ENCODE measurements at places on chromosomes 13 and 19. TPM values are rescaled to one million over a fixed set of nuclear protein-coding genes. Genes with fewer than 3 reads are reported as not detected.

DNA sequence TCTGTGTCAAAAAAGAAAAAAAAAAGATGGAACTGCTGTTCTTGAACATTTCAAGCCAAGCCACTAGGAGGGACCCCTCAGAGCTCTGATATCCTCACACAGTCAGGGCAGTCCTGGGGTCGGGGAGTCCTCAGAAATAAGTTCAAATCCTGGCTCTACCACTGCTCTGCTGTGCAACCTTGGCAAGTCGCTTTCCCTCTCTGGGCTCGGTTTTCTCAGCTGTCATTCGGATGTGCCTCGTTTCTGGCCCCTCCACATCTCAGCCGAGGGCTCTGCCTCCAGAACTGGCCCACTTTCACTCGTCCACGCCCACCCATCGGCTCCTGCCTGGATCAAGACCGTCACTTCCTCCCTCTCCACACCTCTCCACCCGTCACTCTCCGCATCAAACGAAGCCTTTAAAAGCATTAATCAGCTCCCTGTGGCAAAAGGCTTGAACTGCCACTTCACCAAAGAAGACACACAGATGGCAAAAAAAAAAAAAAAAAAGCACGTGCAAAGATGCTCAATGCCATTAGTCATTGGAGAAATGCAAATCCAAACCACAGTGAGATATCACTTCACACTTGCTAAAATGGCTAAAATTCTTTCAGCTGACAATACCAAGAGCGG, 7.4 kb upstream of the ZNRF4 start:
- no peaks in the 10 kb centered on the region for H3K4me1 ChIP-seq
- DNase-seq: no peak
- H3K36me3 ChIP-seq: no peaks in the 10 kb centered on the region
- peaks cover 27% of the 10 kb centered on the region for H3K27me3 ChIP-seq
- no peak overlapping the region for H3K4me3 ChIP-seq

- no peaks in the 10 kb centered on the region for H3K27me3 ChIP-seq
- DNase-seq: no peak
- H3K4me3 ChIP-seq: no peak overlapping the region
- H3K4me1 ChIP-seq: no peaks in the 10 kb centered on the region
Measured at GRCh38 chr13:27395007-27395510, 29.4 kb upstream of the GTF3A start.

DNA sequence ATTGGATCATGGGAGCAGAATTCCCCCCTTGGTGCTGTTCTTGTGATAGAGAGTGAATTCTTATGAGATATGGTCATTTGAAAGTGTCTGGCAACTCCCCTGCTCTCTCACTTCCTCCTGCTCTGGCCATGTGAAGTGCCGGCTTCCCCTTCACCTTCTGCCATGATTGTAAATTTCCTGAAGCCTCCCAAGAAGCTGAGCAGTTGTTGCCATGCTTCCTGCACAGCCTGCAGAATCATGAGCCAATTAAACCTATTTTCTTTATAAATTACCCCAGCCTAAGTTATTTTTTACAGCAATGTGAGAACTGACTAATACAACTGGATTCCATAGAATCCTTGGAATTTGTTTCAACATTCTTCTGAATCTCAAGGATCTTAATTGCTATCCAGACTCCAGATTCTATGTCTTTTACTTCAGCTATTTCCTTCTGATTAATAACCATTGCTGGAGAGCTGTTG, 328.1 kb downstream of the SLITRK5 start:
- H3K36me3 ChIP-seq: no peaks in the 10 kb centered on the region
- no peak overlapping the region for H3K27ac ChIP-seq
- H3K4me1 ChIP-seq: no peaks in the 10 kb centered on the region
- no peak for DNase-seq

The LRG1 gene
- total RNA-seq: 0.67 TPM

The RETN gene
- not detected for total RNA-seq

The WASF3 gene
- total RNA-seq: 10.6 TPM

The ZNF701 gene
- 15.1 TPM for total RNA-seq

The ATP4A gene
- not detected for total RNA-seq

All from heart left ventricle (tissue), 16 donors.